Activated gamma-delta T cell treated with Interleukin-2 at 50 U/mL for 16 hours (primary cell): ENCODE measurements at places on chromosomes 16 and 17.

DNA sequence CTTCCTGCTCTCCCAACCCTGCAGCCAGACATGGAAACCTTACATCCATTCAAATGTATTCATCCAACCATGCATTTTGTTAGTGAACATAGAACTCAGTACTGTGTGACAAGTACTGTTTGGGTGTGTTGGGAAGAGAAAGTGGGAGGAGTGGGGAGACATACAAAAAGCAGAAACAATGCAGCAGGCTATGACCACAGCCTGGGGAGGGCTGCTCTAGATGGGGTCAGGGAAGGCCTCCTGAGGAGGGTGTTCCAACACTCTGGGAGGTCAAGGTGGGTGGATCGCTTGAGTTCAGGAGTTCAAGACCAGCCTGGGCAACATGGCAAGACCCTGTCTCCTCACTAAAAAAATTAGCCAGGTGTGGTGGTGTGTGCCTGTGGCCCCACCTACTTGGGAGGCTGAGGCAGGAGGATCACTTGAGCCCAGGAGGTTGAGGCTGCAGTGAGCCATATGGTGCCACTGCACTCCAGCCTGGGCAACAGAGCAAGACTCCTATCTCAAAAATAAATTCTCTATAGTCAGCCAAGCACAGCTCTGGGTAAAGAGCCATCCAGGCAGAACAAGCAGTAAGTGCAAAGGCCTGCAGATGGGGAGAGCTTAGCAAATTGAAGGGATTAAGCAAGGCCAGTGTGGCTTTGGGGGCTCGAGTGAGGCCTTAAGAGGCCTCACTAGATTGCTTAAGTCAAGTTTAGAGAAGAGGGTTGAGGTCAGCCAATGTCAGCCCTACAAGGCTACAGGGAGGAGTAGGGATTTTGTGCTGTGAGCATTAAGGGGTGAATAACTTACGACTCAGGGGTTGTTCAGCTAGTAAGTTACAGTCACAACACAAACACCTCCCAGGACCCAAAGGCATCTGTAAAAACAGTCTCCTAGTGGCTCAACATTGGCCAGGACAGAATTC, 5.5 kb downstream of the SLC13A2 start:
- DNase-seq, result no peak

GRCh38 chr17:17346428-17347233, 43.5 kb downstream of the NT5M start:
- DNase-seq, result no peak

- no peak for DNase-seq
Measured at GRCh38 chr16:65634291-65634690, 512.4 kb upstream of the CDH11 start.

- DNase-seq, result no peak
Measured at GRCh38 chr17:31225831-31226230, 71.2 kb downstream of the OMG start.

DNA sequence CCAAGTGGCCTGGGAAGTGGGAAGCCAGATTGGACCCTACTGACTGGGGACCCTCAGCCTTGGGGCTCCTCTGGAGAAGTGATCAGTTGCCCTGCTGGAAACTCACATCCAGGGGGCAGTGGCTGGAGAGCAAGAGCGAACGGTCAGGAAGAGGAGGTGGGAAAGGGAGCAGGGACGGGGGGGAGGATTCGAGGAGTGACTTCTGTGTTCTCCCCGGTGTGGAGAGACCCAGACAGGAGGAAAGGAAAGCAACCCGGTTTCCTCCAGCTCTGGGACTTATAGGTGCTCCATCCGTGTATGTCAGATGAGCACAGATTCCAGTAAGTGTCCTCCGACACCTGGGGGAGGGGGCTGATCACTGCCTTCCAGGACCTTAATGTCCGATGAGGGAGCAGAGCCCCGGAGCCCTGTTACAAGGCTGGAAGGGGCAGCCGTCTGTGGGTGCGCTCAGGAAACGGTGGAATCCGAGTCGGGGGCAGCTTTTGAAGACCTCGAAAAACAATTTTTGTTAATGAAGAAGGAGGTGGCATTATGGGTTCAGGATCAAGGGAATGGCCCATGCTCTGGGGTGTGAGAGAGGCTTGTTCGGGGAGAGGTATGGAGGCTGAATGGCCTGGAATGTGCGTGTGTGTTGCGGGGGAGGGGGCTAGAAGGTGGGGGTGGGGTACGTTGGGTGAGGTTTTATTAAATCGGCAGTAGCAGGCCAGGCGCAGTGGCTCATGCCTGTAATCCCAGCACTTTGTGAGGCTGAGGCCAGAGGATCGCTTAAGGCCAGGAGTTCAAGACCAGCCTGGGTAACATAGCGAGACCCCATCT, 34.8 kb upstream of the NDRG4 start:
- no peak for DNase-seq

DNA sequence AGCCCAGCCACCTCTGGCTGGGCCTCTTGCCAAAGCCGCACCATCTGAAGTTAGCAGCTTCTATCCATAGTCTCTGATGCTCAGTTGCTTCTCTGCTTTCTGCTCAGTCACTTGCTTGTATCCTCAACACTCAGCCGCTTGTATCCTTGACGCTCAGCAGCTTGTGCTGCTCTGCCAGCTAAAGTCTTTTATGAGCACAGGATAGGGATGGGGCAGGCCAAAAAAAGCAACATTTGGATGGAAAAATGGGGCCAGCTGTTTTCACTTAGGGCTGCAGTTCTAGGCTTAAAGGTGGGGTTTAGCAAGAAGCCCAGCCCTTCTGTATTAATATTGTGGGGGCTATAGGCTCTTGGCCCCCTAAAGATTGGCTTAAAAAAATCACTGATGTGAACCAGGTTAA, 739.4 kb downstream of the CDH8 start:
- DNase-seq, result no peak

DNA sequence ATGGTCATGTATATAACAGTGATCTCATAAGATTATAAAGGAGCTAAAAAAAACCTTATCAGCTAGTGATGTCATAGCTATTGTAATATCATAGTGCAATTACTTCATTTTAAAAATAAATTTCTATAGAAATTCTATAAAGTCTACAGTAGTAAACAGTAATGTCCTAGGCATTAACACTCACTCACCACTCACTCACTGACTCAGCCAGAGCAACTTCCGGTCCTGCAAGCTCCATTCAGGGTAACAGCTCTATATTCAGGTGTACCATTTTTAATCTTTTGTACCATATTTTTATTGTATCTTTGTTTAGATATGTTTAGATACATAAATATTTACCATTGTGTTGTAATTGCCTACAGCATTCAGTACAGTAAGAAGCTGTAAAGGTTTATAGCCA, 524.4 kb upstream of the CDH5 start:
- DNase-seq, result no peak

DNA sequence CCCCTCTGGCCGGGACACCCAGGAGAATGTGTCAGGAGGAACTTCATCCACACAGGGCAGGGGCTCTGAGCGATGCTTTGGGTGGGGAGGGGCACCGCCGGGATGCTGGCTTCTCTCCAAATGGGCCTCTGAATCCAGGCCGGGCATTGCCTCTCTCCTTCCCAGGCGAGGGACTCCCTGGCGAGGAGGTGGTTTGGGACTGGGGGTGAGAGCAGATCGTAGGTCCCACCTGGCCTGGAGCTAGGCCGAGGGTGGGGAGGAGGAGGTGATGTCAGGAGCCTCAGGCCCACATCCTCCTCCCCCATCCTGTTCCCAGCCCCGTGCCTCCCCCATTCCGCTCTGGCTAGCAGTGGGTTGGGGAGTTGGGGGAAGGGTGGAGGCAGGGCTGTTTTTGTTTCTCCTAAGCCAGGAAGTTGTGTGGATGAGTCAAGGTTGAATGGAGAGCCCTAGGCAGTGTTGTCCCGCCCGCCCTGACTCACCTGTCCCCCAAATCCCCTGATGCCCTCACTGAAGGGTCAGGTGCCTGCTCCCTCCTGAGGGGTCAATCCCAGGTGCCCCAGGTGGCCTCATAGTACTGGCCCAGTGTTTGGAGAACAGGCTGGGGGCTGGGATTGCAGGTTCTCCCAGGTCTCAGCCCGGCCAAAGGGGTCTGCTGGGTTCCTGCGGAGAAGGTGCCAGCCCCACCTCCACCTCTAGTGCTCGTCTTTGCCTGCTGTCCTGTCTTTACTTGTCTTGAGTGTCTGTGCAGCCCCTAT, 2.8 kb downstream of the GRB7 start:
- DNase-seq, result no peak
